ENCODE measurements at places on chromosomes 3 and 15.

- peak; percentile 83 for DNase-seq
These were observed 39.5 kb upstream of the TPRG1 start for GRCh38 chr3:189132231-189132671.

- no peak for DNase-seq
These were observed 50.6 kb downstream of the SLC6A6 start for GRCh38 chr3:14452740-14453710.

GRCh38 chr15:50886139-50886467 lies 22.4 kb upstream of the AP4E1 start:
- no peak for DNase-seq

- DNase-seq, result no peak
These were observed 56.7 kb downstream of the IGF1R start for GRCh38 chr15:98705070-98705469.

DNA sequence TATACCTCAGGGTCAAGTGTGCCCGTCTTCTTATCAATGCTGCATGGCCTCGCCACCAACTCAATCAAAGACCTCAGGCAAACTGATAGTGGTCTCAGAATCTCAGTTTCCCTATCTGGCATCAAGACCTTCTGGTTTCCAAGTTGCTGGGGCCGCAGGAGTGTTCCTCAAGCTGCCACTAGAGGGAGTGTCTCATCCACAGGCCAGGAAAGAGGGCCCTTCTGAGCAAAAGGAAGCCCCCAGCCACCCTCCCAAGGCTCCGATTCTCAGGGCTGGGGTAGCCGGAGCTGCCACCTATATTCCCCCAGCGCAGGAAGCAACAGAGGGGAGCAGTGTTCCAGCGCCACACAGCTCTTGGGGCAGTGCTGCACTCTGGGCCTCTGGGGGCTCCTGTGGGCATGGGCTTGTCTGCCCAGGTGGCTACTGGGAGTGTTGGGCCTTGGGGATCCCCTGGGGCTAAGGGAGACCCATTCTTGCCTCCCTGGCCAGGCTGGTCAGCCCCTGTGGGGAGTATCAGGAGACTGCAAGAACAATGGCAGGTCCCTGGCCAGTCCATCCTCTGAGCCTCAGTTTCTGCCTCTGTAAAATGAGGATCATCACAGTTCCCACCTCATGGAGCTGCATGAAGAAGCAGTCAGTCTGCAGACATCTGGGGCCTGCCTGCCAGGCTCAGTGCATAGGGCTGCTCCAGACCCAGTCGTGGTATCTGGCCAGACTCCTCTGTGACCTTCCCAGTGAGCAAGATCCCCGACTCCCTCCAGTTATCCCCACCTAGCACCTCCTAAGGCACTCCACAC lies 23.4 kb upstream of the SEC13 start:
- DNase-seq, result peak; percentile 67

DNA sequence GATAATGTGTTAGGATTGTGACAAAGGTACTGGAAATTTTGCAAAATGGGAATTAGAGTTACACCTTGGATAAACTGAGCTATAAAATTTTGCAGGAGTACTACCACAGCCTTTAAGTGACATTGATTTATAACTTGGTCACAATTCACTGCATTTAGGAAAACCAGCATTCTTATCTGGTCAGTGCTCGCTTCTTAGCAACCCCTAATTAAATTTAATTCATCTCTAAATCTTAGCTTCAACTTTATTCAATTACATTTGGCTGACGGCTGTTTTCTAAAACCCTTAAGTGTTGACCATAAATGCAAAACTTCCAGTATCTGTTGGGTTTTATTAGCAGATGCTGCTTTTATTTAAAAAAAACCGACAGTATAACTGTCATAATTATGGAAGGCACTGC lies 31.3 kb downstream of the TFRC start:
- DNase-seq, result peak; percentile 27

DNA sequence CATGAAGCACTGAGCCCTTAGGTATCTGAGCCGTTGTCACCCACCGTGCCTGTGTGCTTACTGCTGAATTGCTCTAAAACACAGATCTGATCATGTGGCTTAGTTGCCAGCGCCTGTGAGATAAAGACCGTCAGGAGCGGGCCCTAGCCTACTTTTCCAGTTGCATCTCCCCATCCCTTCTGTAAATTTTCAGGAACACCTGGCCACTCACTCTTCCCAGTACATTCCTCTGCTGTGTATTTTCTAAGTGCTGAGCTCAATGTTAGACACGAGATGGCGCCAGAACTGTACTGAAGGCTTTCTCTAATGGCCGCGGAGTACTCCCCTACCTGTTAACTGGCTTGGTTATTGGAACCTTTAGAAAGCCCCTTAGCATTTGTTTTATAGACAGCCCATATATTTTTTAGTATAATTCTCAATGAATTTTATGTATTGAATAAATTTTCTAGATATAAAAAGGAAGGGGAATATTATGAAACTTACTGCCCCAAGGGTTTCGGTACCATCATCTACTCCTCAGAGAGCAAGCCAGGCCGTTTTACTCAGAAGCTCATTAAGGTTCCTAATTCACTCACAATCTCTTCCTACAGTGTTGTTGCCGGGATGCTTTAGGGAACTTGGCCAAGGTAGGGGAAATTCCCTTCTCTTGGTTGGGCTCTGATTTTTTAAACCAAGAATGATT lies 16.7 kb upstream of the WNT7A start:
- peak; percentile 89 for DNase-seq

- DNase-seq, result peak; percentile 57
These were observed 68.2 kb downstream of the RAB7A start for GRCh38 chr3:128794067-128794768.

DNA sequence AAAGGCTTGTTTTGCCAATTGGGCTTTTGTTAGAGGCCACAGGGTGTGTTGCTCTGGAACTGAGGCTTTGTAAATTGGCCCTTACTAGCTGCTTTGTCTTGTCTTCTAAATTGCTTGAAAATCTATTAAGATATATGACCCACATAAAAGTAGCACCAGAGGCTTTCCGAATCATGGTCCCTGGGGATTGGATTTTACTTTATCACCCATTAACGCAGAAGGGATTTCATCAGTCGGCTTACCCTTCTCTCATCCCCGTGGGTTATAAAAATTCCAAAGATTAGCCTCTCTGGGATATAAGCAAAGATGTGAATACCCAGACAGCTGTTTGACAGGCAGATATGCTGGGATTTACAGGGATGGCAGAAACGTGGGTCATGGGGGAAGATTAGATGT lies 98.3 kb upstream of the CHL1 start:
- no peak for DNase-seq

DNA sequence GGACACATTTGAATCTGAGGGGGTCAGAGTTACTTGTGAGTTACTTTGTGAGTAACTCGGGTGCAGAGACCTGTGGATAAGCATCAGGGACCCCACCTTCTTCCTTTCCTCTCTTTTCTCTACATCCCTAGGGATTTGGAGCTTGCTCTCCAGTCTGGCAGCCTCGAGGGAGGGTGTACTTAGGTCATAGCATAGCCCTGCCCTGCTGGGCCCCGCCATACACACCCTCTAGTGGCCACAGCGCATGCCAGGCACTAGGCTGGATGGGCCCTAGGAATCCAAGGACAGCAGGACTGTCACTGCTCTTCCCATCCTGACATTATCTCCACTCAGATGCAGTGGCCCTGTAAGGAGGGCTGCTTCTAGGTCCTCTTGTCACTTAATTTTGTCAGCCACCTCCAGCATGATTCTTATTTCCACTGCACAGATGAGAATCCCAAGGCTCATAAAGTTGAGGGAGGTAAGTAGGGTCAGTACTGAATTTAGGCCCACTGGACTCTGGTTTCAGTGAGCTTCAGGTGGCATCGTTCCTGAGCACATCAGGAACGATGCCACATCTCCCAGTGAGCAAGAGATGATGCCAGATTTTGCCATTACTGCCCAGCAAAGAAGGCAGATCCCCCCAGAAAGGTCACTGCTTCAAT lies 3.6 kb upstream of the SMAD6 start:
- DNase-seq, result peak; percentile 81

DNA sequence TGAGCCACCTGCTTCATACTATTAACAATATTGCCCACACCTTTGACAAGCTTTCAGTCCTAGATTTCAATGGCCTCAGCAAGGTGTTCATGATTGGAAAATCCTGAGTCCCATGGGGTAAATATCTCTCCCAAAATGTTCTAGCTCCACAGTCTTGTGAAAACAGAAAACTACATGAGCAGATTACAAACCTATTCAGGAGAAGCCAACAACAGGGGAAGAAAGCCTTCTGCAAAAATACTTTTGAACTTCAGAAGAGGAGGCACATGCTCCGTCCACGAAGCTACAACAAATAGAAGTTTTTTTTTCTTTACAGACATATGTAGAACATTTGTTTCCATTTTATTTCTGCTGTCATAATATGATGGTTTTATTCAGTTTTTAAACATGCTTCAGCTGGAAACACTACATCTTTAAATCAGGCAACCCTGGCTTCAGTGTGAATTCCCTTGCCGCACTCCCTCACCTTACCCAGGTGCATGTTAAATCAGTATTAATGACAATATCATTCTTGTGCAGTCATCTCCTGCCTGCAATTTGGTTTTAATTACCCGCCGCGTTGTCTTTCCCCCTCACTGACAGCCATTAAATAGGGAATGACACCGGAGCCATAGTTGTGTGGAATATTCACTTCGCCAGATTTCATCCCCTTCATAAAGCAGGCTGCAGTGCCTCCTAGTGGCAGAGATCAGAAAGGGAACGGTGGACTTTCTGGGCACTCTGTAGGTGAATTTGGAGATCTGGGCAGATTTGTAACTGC lies 725.5 kb upstream of the ARRDC4 start:
- peak; percentile 52 for DNase-seq

DNA sequence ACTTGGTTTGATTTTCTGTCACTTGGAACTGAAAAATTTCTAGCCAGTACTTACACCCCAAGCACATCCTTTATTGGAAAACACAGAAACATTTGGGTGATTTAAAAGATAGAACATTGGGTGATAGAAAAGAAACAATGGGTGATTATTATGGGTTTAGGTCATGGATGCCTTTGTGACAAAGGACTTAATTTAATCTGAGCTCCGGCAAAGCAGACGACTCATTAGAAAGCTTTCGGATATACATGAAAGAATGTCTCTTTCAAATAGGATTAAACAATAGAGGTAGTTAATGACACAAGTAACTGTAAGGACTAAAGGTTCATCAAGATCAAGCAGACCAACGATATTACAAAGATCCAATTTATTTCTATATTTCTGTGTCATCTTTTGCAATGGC lies 37.3 kb upstream of the CNTN4 start:
- no peak for DNase-seq

DNA sequence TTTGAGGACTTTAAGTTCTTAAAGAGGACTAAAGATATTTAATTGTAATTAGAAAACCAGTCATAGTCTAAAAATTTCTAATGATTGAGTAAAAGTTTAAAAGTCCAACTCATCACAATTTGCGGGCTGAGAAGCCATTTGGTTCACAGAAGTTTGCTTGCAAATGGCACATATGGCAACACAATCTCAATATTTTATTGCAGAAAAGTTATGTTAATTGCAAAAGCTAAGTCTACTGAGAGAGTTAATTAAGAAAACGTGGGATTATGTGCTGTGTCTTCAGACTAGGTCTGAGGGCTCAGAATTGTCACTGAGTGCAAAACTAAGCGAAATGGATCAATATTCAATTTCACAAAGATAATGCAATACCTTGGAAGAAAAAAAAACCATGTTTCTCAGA lies 289.7 kb downstream of the PYDC2 start:
- DNase-seq, result no peak

- no peak for DNase-seq
These were observed 15.0 kb downstream of the DUOX1 start for GRCh38 chr15:45144775-45145174.

- DNase-seq, result no peak
These were observed 147.3 kb downstream of the SMAD6 start for GRCh38 chr15:66849393-66849745.

DNA sequence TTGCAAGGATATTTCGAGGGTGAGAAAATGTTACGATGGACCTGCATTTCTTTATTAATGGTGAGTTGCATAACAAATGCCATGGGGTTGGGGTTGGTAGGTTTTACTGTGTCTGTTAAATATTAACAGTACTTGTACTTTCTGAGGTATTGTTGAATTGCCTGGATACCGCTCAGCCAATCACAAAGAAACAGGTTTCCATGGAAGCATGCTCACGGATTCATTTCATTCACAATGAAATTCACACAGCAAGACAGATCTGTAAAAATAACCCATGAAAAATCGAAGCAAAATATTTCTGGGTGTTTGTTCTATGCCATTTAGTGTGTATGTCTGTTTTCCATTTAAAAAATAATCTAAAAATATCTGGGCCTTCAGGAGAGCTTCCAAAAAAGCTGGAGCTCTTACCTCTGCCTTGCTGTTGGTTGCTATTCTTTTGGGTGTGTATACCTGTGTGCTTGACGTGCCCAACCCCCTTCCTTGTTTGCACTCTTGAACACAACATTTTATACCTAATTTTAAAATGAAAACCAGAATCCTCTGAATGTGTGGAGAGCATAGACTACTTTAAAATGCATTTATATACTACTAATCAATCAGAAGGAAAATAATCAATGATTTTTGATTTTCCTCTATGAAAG lies 479.8 kb upstream of the TBL1XR1 start:
- DNase-seq, result no peak

DNA sequence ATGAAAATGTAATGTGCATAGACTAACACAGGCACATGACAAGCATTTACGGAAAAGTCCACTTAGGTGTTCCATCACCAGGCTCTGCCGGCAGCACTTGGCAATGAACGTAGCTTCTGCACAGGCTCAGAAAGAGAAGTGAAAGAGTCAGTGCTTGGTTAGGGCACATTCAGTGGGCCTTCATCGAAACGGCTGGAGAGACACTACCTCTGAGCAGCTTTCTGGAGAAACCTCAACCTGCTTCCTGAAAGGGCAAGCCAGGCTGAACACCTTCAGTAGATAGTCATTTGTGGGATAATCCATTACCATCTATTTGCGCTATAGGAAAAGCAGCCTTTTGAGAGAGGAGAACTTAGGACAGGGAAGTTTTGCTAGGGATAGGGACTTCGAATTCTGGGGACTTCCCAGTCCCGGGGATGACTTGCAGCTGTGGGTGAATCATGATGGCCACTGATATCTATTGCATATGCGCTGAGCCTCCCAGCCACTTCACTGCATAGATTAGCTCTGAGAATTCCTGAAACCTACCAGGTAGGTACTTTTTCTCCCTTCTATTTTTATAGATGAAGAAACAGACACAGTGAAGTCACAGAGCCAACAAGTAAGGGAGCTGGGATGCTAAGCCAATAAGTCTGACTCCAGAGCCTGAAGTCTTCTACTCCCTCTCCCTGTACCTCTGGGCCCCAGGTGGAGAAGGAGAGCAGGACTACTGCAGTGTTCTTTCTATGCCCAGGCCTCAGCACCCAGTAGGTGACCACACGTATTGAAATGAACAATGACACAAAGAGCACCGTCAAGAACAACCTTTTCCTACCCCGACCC lies 4.2 kb upstream of the SH2D7 start:
- no peak for DNase-seq

- DNase-seq, result peak; percentile 10
These were observed 20.4 kb downstream of the IGF1R start for GRCh38 chr15:98668566-98669308.

All from hematopoietic multipotent progenitor cell treated with erythropoietin and hydrocortisone succinate and interleukin-3 and kit ligand, for 6 days (in vitro differentiated cells).